Activated T-cell treated with anti-CD3 and anti-CD28 coated beads, Interleukin-2, amount 50 U/mL, for 4 hours (primary cell): ENCODE measurements at places on chromosomes 11 and 22.

GRCh38 chr11:109377039-109377742 lies 44.8 kb upstream of the C11orf87 start:
- DNase-seq, result no peak

DNA sequence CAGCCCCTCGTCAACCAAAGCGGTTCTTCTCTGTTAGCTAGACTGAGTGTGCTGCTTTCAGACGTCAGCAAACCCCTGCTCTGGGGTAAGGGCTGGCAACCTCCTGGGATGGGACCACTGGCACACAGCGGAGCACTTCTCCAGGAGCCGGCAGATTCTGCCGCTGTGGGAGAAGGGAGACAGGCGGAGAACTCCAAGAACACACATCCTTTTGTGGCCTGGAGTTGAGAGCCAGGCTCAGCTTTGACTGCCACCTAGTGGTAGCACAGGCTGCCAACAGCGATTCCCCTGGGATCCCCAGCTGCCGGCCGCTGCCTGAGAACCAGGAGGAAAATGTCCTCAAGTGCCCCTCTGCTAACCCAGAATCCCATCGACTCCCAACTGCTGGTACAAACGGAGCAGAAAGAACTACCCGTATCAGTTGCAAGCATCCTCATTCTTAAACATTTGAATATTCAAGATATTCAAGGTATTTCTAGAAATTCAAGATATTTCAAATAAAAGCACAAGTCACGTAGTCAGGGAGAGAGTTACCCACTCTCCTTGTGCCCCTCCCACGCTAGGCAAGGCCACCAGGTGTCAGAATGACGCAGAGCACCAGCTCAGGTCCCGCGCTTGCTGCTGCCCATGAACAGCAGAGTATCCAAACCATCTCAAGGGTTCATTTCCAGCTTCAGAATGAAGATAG lies 4.9 kb downstream of the LTO1 start:
- peak; percentile 47 for DNase-seq

DNA sequence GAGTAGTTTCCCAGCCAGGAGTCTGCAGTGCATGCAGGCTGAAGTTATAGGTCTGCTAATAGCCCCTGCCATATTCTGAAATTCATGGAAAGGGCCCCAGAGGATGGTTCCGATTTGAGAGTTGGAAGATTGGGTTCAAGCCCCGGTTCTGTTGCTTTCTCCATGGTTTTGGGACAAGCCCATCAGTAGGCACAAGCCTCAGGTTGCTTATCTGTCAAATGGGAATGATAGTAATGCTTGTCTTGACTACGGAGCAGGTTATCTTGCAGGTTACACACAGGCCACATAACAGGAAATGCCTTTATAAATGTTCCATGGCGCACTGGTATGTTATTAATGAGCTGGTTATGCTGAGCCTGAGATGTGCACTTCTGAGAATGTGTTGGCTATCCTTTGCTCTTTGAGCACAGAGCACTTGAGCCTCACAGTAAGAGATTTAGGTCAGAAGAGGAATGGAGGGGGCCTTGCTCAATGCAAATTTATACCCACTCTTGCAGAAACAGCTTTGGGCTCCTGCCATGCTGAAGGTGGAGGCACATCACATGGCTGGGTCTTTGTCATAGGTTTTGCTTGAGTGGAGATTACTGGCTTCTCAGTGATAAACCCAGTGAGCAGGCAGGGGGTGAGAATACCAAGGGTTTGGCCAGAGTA lies 47.1 kb downstream of the ZNRF3 start:
- DNase-seq, result no peak

DNA sequence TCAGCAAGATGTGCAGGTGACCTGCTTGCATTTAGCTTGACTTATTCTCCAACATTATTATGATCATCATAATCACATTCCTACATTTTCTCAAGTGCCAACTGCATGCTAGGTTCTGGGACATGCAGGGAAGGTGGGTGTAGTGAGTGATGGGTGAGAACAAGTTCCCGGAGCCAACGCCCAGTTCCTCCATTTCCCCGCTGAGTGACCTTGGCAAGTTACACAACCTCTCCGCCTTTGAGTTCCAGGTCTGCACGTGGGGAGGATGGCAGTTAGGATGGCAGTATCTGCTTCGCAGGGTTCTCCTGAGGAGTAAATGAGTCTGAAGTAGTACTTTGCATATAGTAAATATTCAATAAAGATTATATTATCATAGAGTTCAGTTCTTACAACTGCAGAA lies 140.3 kb downstream of the GRIK4 start:
- no peak for DNase-seq

DNA sequence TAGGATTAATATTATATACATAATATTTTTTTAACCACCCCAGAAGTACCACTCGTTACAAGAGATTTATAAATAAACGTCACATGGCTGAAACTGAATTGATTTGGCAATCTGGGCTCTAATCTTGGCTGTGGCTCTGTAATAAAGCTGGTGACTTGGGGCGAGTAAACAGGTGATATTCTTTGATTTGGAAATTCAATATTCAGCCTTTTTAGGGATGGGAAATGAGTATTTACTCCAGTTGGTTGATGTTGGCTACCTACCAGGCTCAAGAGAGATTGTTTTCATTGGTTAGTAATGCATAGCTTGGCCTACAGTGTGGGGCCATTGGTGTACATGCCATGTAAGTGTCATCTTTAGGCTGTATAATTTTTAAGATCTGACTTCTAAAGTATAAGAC lies 117.7 kb upstream of the SORL1-AS1 start:
- no peak for DNase-seq

- no peak for DNase-seq
Measured at GRCh38 chr22:50677493-50678217, 5.0 kb downstream of the SHANK3 start.

DNA sequence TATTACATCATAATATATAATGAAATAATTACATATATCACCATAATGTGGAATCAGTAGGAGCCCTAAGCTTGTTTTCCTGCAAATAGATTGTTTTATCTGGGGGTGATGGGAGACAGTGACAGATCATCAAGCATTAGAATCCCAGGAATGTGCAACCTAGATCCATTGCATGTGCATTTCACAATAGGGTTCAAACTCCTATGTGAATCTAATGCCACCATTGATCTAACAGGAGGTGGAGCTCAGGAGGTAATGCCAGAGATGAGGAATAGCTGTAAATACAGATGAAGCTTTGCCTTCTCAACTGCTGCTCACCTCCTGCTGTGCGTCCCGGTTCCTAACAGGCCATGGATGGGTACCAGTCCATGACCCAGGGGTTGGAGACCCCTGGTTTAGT lies 63.8 kb upstream of the CHORDC1 start:
- no peak for DNase-seq

DNA sequence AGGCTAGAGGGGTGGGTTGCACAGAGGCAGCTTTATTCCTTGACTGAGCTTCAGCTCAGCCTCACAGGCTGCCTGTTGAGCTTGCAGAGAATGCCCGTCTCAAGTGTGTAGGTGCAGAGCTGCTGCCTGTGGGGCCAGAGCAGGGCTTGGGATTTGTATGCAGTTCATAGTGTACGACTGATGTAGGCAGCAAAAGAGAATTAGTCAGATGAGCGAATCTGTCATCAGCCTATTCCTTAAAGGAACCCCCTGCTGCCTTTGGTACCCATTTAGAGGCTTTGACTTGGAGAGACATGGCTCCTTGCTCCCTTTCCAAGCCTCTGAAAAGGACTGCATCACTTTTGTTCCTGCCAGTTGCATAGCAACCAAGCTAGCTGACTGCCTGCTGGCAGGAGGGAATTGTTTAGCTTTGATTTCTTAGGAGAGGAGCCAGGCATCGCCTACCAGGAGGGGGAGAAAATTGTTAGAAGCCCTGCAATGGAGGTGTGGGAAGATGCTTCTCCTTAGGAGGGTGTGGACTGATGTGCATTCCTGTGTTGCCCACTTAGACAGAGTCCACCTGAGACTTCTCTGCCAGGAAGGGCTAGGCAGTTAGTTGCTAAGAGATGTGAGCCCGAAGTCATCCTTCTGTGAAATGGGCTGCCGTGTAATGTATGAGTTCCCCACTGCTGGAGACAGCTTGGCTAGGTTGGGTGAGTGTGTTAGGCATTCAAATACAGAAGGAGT lies 10.9 kb downstream of the ACO2 start:
- DNase-seq, result no peak

DNA sequence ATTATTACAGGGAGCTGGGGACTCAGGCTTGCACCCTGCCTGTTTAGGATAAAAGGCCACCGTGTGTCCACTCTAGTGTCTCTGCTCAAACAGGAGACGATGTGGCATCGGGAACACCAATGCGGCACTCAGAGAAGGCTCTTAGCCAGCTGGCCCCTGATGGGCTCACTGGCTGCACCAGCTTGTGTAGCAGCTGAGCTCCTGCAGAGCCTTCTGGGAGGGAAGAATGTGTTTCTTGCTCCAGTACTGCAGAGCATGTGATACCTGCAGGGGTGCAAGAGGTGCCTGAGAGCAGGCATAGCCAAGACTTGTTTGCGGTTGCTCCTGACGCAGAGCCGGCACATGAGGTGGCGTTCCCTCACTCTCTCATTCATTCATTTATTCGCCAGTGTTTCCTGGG lies 44.4 kb upstream of the KCNQ1OT1 start:
- no peak for DNase-seq

- no peak for DNase-seq
Measured at GRCh38 chr22:22410121-22410520, 98.4 kb downstream of the ZNF280B start.

DNA sequence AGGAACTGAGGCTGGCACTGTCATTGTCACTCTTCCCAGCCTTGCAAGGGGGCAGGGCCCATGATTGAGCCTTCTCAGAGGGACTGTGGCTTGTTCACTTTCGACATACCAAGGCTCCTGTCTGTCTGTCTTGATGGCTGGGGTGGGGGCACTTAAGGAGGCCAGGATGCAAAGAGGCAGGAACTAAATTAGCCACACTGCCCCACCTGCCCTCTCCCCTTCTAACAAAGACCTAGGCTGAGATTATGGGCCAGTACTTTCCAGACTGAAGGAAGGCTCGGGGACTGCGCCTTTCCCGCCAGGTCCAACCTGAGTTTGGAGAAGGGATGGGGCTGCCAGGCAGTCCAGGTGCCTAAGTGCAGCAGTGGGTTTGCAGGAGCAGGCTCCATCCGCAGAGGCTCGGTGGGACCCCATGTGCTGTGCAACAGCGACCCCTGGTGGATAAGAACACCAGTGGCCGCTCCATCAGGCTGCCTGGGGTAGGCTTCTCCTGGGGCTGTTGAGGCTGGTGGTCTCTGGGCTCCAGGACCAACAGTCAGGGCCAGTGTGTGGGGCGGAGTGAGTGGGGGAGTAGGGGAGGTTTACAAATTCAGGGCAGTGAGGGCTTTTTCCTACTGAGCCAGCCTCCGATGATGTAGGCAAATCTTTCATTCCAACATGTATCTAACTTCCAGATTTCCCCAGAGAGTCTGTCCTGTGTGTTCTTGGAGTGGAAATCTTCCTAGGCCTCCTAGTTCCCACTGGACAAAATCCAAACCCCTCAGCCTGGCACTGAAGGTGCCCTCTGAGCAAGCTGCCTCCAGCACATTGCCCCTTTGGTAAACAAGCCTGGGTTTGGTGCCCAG lies 93.9 kb downstream of the INSC start:
- peak; percentile 64 for DNase-seq

- no peak for DNase-seq
Measured at GRCh38 chr22:22125579-22126468, 118.8 kb upstream of the VPREB1 start.

DNA sequence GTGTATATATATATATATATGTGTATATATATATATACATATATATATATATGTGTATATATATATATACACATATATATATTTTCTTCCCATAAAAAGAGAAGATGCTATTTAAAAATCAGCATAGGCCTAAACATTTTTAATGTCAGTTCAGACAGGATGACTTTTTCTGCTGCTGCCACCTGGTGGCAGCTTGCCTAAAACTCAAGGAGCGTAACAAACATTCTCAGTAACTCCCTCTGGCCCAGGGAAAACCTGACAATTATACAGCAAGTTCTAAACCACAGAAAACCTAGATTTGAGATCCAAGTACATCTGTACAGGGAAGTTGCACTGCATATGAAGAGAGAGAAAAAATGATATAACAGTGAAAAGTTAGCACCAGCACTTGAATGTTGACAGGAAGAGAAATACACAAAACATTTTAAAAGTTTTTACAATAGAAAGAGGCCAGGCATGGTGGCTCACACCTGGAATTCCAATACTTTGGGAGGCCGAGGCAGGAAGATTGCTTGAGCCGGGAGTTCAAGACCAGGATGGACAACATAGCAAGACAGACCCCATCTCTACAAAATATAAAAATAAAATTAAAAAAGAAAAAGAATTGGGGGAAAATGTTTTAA lies 16.6 kb downstream of the OR8A1 start:
- peak; percentile 25 for DNase-seq

DNA sequence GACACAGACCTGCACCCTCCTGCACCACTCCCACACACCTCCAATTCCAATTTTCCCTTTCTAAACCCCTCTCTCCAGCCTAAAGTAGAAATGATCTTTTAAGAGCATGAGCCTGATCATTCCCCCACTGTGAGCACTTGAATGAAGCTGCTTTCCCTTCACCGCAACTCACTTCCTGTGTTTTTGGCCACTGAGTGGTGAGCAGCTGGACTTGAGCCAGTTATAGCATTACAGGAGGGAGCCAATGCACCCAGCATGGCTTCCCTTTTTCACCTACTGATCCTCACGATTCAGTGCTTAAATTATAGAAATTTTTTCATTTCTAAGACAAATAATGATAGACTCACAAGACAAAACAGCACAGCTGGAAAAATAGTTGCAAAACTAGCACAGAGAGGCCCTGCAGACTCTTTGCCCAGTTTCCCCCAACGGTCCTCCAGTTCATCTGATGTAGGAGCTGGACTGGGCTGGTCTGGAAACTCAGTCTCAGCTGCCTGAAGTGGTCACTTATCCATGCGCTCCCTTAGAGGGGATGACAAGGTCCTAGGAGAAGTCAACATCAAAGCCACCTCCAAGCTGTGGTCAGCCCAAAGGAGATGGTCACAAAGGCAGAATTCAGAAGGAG lies 9.7 kb upstream of the APOL4 start:
- no peak for DNase-seq

- DNase-seq, result no peak
Measured at GRCh38 chr11:108620958-108621772, 27.6 kb upstream of the EXPH5 start.

- DNase-seq, result no peak
Measured at GRCh38 chr11:27754035-27755017, 54.1 kb upstream of the BDNF start.

- DNase-seq, result no peak
Measured at GRCh38 chr11:15555161-15555560, 440.4 kb downstream of the INSC start.

- DNase-seq, result no peak
Measured at GRCh38 chr11:40252236-40252635, 1207.2 kb downstream of the LRRC4C start.

- DNase-seq, result no peak
Measured at GRCh38 chr22:44577391-44578109, 79.5 kb upstream of the RTL6 start.

DNA sequence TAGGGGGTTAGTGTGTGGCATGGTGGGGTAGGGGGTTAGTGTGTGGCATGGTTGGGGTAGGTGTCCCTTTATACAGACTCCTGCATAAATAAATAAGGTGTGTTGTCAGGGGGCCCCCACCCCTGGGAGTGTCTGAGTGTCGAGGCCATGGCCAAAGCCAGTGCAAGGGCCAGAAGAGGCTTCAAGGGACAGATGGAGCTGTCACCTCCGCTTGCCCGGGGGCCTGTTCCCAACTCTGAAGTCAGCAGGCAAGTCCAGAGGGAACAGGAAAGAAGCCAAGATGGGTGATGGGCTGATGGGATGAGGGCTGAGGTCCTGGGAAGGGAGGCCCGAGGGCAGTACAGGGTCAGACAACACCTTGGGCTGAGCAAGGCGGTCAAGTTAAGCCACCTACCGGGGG lies 997.8 kb downstream of the BRD1 start:
- no peak for DNase-seq
